ENCODE measurements at places on chromosomes 1 and 21.

- no peak for DNase-seq
Observed at GRCh38 chr1:201307760-201308499, 24.6 kb downstream of the PKP1 start.

DNA sequence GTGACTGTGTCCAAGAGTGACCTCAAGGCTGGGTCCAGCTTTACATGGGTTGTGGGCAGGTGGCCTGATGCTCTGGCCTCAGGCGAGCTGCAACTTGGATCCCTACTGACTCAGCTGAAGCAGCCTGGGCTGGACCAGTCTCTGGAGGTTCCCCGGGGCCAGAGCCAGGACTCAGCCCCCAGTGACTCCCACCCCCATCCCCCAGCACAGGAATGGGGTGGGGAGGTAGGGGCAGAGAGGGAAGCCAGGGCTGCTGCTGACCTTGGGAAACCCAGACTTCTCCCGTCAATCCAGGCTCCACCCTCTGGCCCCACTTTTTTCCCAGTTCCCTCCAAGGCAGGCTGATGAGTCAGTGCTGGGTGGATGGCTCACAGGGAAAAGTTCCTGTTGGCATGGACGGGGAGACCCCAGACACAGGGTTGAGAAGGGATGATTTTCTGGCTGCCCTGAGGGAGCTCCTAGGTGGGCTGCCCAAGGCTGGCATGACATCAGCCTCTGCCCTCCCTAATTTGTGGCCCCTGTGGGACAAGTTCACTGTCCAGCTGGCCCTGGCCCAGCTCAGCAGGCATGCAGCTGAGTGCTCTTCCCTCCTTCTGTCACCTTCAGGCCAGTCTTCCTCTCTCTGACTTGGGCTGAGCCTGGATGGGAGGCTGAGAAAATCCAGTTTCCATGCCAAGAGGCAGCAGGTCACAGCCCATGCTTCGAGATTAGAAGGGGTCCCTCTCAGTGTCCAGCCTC, 2.2 kb downstream of the ZC3H12A start:
- DNase-seq = no peak

- DNase-seq = no peak
Observed at GRCh38 chr1:145871994-145872924, 13.4 kb upstream of the PIAS3 start.

DNA sequence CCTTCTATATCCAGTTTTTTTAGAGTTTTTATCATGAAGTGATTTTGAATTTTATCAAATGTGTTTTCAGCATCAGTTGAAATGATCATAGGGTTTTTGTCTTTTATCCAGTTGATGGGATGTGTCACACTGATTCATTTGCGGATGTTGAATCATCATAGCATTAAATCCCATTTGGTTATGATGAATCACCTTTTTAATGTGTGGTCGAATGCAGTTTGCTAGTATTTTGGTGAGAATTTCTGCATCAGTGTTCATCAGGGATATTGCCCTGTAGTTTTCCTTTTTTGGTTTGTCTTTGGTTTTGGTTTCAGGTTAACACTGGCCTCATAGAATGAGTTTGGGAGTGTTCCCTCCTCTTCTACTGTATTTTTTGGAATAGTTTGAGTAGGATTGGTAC, 80.3 kb downstream of the DIRAS3 start:
- no peak for DNase-seq

- no peak for DNase-seq
Observed at GRCh38 chr21:45415943-45416611, 11.1 kb downstream of the COL18A1 start.

DNA sequence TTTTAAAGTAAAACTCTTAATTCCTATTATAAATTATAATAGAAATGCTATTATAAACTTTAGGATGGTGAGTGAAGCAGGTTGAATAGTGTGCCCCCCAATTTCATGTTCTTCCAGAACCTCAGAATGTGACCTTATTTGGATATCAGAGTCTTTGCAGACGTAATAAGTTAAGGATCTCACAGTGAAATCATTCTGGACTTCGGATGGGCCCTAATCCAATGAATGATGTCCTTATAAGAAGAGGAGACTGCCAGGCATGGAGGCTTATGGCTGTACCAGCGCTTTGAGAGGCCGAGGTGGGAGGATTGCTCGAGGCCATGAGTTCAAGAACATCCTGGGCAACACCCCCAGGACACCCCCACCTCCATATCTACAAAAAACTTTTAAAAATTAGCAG, 9.4 kb upstream of the MT1HL1 start:
- no peak for DNase-seq

- DNase-seq = no peak
Observed at GRCh38 chr21:34726627-34727337, 58.0 kb downstream of the CLIC6 start.

GRCh38 chr1:202811296-202812175, 782 bp downstream of the PCAT6 start:
- no peak for DNase-seq

DNA sequence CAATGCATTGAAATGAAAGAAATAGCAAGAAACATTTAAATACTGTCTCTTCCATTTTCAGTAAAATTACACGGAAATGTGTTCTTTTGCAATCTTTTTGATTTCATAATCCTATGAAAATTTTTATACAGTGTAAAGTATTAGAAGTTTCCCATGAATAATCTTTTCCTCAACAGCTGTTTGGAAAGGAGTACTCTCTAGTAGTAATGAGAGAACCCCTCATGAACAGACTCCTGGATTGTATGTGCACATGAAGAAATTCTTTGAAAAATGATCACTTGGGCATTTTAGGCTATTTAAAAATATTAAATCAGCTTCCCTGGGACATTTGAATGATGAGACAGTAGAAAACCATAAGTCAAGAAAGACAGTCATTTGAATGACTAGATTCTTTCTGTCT, 64.4 kb downstream of the LHX9 start:
- no peak for DNase-seq

DNA sequence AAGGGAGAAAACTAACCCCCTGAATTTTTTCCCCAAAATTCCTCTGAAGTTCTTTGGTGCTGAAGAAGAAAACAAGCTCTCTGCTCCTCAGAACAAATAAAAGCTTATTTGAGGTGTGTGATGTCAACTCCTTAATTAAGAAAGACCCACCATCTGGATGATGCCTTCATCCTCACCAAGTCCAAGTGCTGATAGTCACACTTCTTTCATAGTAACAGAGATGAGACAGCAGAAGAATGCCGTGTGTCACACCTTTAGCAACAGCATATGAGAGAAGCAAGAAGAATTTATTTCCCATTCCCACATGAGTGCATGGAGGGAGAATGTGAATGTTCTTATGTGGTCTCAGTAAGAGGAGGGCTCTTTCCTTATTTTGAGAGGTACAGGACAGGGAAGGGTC, 91.2 kb downstream of the TGFB2 start:
- DNase-seq = no peak

GRCh38 chr1:35692317-35692716, 26.4 kb downstream of the C1orf216 start:
- DNase-seq = no peak

DNA sequence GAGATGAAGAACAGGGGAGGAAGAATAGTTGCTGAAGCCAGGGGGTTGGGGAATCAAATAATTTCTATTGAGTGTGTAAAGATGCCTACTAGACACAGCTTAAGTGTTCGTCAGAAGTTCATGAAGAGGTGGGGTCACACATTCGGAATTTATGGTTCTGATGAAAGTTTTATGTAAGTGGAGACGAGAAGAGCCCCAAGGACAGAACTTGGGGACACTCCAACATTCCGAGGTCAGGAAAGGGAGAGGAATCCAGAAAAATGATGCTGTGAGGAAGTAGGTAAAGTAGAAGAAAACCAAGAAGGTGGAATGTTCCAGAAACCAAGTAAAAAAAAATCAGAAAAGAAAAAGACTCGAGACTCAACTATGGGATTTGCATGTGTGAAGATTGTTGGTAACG, 272.5 kb downstream of the SIPA1L2 start:
- no peak for DNase-seq

- DNase-seq = no peak
Observed at GRCh38 chr21:39958731-39959130, 91.5 kb downstream of the PCP4 start.

DNA sequence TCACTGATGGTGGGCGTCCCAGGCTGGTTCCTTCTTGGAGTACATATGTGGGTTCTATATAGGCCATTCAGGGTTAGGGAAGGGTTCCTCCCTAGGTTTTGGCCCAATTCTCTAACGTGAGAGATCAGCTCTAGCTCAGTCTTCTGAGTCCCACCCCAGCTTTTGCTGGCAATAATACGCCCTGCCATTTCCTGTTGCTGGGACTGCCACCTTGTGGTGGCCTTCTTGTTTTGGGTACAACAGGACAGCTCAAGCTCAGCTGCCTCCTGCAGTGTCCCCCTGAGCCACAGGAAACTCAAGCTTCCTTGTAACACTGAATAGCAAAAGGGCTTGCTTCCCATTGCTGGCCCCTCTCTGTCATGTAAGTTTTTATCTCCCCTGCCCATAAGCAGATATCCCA, 77.8 kb downstream of the BACH1 start:
- no peak for DNase-seq

- no peak for DNase-seq
Observed at GRCh38 chr1:12159816-12160215, 7.0 kb upstream of the TNFRSF1B start.

GRCh38 chr1:22196641-22197040, 53.7 kb upstream of the WNT4 start:
- no peak for DNase-seq

- no peak for DNase-seq
Observed at GRCh38 chr1:2452932-2453315, 23.2 kb upstream of the PLCH2 start.

DNA sequence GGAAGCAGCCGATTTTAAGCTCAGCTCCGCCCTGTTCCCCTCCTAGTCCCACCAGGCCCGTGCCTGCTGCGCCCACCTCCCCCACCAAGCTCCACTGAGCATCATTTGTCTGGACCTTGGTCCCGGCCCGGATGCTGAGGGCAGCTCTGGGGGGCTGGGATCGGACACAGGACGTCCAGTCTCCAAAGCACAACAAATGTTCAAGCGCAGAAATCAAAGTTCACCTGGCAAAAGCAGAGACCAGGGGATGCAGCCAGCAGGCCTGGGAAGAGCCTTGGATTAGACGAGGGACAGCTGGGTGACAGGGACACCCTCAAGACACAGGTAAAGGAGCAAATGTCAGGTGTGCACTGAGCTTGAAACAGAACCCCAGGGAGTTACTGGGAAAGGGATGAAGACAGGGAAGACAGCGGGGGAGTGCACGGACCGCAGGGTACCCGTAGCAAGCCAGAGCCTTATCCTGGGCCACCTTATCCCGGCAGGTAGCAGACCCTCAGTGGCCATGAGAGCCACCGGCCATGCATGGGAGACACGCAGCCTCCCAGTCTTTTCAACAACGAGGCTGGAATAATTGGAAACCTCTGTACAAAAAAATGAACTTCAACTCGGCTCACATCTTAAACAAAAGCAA, 22.2 kb upstream of the TMEM52 start:
- no peak for DNase-seq

DNA sequence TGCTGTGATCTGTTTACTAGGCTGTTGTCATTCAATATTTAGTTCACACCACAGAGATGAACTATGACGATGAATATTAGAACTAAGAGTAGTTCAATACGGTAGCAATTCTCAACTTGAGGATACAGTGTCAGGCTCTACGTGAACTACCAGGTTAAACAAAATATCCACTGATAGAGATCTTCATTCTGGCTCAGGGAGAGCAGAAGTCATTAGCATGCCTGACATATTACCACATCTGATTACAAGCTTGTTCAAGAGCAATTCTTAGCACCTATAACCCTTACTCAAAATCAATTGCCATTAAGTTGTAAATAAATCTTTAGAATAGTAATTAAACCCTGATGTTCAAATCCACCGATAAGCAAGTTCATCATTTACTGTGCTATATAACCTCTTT, 207.2 kb downstream of the CHRM3 start:
- no peak for DNase-seq

DNA sequence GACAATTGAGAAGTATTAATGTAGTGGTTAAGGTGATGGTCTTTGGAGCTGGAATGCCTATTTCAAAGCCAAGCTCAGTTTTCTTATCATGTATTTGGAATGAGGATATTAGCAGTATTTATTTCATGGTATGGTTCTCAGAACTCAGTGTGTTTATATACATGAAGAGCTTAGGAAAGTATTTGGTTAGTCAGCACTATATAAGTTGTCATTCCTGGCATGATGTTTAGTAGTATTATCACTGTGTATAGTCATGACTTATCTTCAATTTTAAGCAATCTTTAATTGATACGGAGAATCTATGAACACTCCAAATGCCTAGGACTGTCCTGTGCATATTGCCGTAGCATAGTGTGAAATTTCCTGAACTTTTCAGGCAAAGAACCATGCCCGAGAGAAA, 501.9 kb upstream of the USP24 start:
- DNase-seq = no peak

DNA sequence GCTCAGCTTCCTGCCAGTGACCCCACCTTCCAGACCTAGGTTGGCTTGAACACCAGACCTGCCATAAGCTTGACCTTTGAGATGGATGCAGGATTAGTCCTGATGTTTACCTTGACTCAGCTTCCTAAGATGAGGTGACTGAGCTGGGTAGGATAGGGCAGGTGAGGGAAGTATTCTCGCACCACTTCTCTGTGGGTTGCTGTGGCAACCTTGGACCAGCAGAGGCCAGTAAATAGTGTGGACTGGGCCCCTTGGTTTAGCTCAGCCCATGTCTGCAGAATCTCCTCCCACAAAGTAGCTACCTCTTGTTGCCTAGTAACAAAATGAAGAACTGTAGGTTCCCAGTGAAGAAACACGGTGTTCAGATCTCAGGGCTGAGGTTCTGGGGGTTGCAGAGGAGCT, 8.4 kb downstream of the RPS6KA1 start:
- DNase-seq = no peak

- no peak for DNase-seq
Observed at GRCh38 chr1:45329445-45329844, 2.8 kb downstream of the HPDL start.

DNA sequence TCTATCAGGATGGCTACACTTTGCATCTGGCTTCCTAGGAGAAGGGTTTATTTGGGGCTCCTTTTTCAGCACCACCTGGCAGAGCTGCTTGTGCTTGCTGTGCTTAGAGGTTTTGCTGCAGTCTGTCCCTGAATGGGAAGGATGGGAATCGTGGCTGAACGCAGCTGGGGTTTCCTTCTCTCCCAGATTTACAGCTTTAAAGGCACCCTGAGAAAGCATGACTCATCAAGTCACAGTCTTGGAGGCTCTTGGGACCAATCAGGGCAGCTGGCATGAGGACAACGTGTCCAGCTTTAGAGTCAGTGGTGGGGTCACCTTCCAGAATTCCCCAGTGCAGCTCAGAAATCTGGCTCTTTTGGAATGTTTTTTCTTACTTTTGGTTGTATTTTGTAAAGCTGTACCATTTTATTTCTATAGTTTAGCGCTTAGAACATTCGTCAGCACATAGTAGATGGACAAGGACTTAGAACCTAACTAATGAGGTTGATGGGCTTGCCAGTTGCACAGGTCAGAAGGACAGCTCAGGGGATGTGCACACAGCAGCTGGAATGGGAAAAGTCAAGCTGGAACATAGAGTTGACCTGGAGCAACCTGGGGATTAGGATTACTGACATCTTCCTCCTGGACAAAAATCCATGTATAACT, 222.6 kb downstream of the PRDM2 start:
- DNase-seq = no peak

GRCh38 chr1:22313321-22313720, 138.3 kb upstream of the ZBTB40 start:
- DNase-seq = no peak

- DNase-seq = no peak
Observed at GRCh38 chr1:202812176-202813026, 1.6 kb downstream of the PCAT6 start.

All from activated naive CD8-positive, alpha-beta T cell treated with anti-CD3 and anti-CD28 coated beads, Interleukin-2, amount 50 U/mL, for 16 hours (primary cell).